ENCODE measurements at places on chromosomes 12 and 14.

DNA sequence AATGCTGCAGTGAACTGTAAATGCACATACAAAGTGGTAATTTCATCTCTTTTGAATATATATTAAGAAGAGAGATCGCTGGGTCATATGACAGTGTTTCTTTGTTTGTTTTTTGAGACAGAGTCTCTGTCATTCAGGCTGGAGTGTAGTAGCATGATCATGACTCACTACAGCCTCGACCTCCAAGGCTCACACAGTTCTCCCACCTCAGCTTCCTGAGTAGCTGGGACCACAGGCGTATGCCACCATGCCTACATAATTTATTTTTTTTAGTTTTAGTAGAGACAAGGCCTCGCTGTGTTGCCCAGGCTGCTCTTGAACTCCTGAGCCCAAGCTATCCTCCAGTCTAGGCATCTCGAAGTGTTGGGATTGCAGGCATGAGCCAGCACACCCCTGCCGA, 62.4 kb upstream of the ACSS3 start:
- DNase-seq, result no peak

DNA sequence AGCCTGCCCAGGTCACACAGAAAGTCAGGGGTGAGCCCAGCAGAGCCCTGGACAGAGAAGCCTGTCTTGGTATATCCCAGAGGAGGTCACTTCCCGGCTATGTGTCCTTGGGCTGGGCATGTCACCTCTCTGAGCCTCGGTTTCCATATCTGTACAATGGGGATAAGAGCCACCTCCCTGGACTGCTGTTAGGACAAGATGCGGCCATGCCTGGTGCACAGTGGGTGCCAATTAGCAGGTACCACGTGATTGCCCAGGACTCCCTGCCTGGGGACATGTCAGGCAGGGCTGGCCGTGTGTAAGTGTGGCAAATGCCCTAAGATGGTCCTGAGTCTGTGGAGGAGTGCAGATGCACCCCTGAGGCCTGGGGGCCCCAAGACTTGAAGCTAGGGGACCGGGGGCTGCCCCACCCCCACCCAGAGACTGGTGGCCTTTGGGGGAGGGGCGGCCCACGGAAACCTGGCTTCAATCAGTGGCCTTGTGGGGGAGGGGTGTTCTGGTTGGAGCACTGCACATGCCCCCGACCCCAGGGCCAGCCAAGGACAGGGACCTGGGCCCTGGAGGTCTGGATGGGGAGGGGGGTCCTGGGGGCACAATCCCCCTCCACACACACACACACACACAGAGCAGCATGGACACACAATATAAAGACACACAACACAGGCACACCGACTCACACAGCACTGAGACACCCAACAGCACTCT, 878 bp downstream of the TMEM119 start:
- DNase-seq, result no peak

DNA sequence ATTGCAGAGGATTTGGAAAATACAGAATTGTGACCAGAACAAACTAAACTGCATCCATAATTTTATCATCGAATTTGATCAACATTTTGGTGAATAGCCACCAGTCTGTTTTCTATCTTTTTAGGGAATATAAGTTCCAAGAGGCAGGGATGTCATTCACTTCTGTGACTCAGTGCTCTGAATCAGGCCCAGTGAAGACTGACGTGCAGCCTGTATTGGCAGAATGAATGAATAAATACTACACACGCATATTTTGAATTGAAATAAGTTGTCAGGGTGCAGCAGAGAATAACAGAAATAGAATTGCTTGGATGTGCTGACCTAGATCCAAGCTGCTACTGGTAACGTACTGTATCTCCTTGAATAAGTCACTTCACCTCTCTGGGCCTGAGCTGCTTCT, 1.3 kb upstream of the EMP1 start:
- no peak for DNase-seq

GRCh38 chr14:22580625-22581024, 8.4 kb downstream of the DAD1 start:
- DNase-seq, result no peak

DNA sequence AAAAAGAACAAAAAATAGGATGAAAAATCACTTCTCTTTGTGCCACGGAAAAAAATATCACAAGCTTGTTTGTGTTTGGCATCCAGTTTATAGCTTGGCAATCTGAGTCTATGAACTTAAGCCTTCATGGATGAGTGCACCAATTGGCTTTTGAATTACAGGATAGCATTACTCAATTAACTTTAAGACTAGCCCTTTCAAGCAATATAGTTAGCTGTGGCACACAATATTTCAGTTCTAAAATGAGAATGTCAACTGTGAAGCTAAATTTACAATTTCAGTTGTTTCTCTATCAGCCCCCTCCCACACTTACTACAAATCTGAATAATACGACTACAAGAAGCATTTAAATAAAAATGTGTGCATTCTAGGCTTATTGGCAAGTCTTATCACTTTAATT, 8.3 kb downstream of the RERG start:
- DNase-seq, result no peak

GRCh38 chr12:92513231-92513730, 189.5 kb upstream of the PLEKHG7 start:
- DNase-seq, result no peak

- DNase-seq, result no peak
These were observed 25.9 kb downstream of the DYRK2 start for GRCh38 chr12:67674417-67674816.

GRCh38 chr14:50943261-50943942, 881 bp downstream of the PYGL start:
- DNase-seq, result no peak

DNA sequence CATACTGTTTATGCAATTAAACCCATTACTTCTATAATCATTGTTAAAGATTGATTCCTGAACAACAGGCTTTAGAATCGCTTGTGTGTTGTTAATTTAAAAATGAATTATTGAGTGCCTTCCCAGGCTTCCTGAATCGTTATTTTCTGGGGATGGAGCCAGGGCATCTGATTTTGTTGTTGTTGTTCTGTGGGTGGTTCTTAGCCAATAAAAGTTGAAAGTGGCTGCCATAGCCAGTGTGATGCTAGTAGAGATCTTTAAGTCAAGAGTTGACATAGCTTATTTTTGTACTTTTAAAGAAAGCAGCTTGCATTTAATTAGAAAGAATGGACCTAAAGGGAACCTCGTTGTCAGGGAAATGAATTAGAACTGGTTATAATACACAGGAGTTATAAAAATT, 6.4 kb downstream of the GOLGA5 start:
- no peak for DNase-seq

- no peak for DNase-seq
These were observed 191.8 kb downstream of the DACT1 start for GRCh38 chr14:58829594-58829993.

DNA sequence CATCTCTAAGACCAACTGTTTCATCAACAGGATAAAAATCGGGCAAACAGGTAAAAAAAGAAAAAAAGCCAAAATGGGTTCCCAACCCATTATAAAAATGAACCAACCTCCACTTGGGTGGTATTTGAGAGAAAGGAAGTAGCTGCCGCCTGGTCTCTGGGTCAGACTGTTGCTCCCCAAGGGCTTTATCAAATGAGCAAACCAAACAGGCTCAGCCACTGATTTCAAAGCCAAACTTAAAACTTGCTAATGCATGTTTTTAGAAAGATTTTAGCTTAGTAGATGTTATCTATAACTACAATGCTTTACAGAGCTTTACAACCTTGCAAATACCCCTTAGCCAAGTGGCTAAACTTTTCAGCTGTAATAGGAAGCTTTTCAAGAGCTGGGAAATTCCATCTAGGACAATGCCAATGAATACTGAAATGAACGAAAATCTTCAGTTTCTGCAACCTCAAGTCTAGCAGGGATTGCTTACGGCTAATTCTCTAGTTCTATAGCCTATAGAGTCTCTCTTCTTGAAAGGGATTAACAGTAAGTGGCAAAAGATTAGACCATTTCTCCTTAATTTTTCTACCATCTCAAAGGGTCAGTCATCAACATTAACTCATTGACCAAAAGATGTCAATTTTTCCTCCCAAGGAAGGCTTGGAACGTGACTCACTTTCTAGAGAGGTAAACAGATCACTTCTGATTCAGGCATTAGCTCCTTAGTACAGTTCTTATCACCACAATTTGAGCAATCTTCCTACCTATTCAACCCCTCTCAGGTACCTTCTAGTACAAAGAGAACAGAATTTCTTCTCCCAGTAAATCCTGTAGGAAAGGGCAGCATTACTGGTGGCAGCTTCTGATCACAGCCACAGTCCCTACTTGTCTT, 4.2 kb downstream of the PPM1H start:
- DNase-seq, result no peak

DNA sequence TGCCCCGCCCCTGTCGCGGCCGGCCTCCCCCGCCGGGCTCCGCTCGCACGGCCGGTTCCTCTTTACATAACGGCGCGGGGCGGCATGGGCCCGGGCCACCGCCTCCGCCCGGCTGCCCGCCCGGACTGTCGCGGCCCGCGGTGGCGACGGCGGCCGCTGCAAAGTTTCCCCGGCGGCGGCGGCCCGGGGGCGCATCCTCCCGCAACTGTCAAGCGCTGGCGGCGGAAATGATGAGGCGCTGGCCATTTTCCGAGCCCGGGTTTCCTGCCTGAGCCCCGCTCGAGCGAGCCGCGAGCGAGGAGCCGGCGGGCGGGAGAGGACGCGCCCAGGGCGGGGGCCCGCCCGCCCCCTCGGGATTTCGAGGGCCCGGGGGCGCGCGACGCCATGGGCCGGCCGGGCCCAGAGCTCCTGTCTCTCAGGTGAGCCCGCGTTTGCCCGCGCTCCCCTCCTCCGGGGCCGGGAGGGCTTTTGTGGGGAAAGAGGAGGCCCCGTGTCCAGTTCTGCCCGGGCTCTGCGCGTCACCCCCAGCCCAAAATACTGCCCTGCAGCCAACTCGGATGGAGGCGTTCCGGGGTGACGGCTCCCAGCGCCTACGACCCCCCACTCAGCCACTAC, at the start of gene SH2B3:
TSS of gene SH2B3 (plus strand) at position 65 of the 615 bp plus-strand sequence. CDS start 12,223 bp downstream, outside the sequence.
- peak; percentile 77 for DNase-seq

DNA sequence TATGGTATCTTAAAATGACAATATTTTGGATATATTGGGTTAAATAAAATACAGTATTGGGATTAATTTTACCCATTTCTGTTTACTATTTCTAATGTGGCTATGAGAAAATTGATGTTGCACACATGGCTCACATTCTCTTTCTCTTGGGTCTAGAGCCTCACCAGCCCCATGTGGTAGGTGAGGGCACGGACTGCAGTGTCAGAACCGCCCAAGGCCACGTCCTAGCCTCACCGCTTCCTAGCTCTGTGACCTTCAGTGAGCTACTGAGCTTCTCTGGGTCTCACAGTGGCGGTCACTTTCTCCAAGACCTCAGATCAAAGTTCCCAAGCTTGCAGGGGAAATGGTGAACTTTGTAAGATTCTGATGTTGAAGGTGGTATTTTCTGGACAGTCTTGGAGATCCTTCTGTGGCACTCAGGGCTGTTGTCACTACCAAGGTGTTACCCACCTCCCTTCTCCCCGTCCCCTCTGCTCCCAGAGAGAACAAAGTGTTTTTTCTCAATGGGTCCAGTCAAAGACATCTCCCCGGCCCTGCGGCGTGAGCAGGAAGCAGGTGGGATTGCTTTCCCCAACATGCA, 87.6 kb downstream of the RIN3 start:
- DNase-seq, result no peak

DNA sequence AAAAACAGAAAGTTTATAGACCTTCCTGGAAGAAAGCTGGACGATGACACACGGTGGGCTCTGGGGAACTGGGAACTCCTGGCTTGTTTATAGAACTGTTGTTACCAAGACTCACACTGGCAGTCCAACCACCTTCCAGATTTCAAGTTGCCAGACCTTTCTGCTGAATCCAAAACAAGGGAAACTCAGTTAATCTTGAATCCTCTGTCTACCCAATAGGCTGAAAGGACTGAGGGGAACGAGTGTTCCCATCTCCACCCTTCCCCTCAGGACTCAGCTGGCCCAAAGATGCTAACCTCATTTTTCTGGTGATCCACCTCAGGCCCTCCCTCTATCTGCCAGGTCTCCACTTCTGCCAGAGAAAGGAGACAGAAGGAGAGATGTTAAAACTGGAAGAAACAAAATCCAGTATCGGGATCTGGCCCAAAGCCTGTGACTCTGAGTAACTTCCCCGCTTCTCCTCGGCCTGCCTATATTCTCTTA, 231.4 kb downstream of the ANO2 start:
- DNase-seq, result no peak

GRCh38 chr12:67471810-67472209, 176.7 kb upstream of the DYRK2 start:
- no peak for DNase-seq
